ENCODE measurements at places on chromosomes 11 and 22. TPM values are rescaled to one million over a fixed set of nuclear protein-coding genes. Genes with fewer than 3 reads are reported as not detected.

Gene MYO7A
- polyA plus RNA-seq = 2.9 TPM

Gene DNAJC4
- 79.3 TPM for polyA plus RNA-seq

Gene TRIM51
- polyA plus RNA-seq = not detected

Gene PISD
- polyA plus RNA-seq = 36.8 TPM

- no peak for DNase-seq
Measured at GRCh38 chr22:26443901-26444690, 15.0 kb downstream of the ASPHD2 start.

GRCh38 chr11:100857236-100858005, 170.3 kb downstream of the ARHGAP42 start:
- DNase-seq = no peak

GRCh38 chr22:47307326-47307725, 544.9 kb downstream of the TBC1D22A start:
- no peak for DNase-seq

DNA sequence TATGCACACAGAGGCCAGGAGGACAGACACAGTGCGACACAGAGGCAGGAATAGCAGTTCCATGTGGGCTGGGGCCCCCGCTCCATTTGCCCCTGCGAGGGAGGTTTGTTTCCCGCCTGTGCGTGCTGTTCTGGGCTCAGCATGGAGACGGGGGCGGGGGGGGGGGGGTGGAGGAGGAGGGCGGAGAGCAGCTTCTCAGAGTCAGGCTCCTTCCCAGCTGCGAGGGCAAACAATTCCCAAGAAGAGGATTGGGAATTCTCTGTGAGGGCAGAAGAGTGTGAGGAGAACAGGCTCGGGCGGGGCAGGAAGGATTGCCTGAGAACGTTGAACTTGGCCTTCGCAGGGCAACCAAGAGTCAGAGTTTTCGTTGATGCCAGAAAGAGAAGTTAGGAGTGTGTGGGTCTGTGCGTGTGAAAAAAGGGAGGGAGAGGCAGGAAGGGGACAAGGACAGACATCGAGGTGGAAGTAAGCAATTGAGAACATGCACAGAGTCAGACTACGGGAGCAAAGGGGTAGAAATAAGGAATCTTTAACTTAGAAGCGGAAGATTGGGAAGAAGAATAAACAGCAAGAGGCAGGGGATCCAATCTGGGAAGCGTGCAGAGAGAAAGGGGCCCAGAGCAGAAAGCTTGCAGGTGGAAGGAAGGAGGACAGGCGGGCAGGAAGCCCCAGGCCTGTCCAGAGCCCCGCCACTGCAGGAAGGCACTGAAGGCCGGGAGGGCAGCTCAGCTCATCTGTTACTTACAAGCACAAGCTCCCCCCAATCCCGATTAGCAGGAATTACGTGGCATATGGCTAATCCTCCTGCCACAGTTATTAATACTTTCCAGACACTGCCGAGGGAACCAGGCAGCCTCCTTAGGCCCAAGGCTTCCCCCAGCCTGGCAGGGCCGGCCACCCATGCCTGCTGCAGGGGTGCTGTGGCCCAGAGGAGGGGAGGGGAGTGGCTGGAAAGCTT, 15.6 kb upstream of the JAM3 start:
- no peak for DNase-seq

DNA sequence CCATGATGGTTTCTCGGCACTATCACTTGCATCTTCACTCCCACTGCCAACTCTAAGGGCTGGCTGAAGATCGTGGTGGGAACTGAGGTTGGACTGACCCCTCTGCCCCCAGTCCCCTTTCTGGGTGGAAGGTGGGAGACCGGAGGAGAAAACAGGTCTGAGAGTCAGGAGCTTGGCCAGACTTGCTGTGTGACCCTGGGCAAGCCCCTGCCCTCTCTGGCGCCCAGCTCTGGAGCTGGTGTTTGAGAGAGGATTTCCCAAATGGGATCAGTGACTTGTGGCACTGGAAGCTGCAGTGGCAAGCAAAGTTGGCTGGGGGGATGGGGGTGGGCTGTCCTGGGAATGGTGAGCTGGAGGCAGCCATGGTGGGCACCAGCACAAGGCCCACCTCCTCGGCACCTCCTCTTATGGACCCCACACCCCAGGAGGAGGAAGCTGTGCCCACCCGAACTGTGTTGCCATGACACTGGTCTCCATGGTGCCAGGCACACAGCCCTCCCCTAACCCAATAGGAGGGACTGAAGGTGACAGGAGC, 6.5 kb upstream of the PDE2A start:
- no peak for DNase-seq

GRCh38 chr11:46332568-46333393, 14.5 kb upstream of the DGKZ start:
- DNase-seq = no peak

- DNase-seq = no peak
Measured at GRCh38 chr11:17385926-17386325, 2.5 kb downstream of the KCNJ11 start.

GRCh38 chr11:6646576-6646917, 9.1 kb downstream of the DCHS1 start:
- DNase-seq = peak; percentile 71

DNA sequence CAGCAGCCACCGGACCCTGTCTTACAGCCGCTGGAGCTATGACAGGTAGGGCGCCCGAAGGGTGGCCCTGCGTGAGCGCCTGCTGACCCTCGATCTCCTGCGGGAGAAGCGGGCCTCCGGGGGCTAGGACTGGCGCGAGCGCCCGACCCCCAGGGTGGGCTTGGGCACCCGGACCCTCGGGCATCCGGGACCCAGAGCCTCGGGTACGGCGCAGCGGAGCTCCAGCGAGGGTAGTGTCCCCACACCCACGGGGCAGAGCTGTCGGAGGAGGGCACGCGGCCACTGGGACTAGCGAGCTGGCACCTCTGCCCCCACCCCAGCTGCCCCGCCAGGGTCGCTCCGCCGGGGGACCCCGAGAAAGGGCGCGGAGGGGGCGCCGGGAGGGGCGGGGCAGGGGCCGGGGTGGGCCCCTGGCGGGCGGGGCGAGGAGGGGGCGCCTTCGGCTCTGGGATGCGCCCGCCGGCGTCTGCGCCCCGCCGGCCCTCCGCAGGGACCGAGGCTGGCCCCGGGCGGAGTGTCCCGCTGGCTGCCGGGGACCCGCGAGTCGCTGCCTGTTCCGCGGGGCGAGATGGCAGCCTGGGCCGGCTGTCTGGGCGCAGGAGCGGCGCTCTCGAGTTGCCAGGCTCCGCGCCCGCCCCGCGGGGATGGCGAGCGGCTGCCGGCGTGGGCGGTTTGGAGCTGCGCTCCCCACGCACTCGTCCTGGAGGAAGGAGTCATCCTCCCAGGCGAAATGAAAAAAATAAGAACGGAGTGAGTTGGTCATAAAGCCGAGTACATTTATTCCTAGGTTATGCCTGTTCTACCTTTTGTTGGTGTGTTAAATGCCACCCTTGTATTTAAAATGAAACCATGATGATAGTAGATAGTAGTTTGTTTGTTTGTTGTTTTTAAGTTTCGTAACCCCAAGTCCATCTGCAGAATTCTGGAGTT, 32.4 kb downstream of the EIF3F start:
- DNase-seq = peak; percentile 22

DNA sequence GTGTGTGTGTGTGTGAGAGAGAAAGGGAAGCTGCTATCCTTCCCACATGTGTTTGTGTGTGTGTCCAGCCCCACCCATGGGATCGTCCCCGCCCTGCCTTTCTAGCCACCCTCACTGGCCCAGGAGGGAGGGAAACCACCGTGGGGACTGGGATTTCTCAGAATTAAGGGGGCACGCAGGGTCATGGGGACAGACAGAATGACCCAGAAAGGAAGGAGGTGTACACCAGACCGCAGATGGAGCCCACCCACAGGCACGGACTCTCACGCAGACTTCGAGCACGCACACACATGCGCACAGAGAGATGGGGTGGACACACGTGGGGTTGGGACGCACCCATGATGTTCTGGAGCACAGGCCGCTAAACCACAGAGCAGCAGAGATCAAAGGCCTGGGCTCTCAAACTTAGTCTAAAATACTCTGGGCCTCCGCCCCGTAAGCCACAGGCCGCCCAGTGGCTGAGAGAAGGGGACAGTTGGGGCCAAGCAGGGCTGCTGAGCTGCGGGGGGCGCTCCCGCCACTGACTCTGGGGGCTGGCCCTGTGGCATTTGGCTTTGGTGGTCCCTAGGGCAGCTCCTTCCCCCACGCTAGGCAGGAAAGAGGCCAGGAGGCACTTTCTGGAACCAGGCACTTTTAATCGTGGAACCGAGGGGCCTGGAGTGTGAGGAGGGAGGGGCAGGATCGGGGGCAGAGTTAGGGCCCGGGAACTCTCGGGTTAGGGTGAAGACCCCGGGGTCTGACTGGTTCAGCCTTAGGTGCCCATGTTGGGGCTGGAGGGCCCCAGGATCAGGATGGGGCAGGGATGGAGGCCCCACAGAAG, 1.5 kb downstream of the IFITM5 start:
- DNase-seq = no peak

- DNase-seq = peak; percentile 35
Measured at GRCh38 chr11:75826461-75827230, 11.6 kb downstream of the UVRAG start.

- no peak for DNase-seq
Measured at GRCh38 chr11:131691181-131692041, 321.0 kb downstream of the NTM start.

- no peak for DNase-seq
Measured at GRCh38 chr11:75632450-75632849, 36.4 kb downstream of the MAP6 start.

- no peak for DNase-seq
Measured at GRCh38 chr11:30474151-30474954, 111.8 kb downstream of the MPPED2 start.

- no peak for DNase-seq
Measured at GRCh38 chr11:126229858-126230540, 18.4 kb downstream of the FAM118B start.

DNA sequence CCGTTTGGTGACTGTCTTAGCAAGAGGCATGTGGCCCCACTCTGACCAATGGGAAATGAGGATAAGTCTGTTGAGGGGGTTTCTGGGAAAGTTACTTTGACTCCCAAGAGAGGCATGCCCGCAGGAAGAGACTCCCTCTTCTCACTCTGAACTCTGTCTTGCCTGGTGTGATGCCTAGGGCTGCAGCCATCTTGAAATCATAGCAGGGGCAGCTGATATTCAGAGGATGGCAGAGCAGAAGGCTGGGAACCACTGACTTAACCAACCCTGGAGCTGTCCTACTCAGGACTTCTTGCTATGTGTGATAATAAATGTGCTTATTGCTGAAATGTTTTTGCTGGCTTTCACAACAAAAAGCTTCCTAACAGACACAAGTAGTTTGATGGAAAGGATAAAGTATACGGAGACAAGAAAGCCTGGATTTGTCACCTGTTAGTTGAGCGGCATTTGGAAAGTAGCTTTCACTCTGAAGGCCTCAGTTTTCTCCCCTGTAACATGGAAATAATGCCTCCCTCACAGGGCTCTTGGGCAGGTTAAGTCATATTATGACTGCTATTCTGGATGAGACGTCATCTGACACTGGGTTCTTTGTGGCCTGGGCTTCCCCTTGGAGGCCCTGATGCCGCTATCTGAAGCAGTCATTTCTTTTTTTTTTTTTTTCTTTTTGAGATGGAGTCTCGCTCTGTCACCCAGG, 128.5 kb downstream of the CEP164 start:
- DNase-seq = no peak

GRCh38 chr11:26025676-26026075, 306.3 kb upstream of the ANO3 start:
- DNase-seq = no peak

- no peak for DNase-seq
Measured at GRCh38 chr22:20951932-20952380, 15.1 kb upstream of the AIFM3 start.

- no peak for DNase-seq
Measured at GRCh38 chr11:120399307-120399706, 63.1 kb downstream of the ARHGEF12 start.

GRCh38 chr11:115469361-115469760, 34.9 kb downstream of the CADM1 start:
- DNase-seq = no peak

DNA sequence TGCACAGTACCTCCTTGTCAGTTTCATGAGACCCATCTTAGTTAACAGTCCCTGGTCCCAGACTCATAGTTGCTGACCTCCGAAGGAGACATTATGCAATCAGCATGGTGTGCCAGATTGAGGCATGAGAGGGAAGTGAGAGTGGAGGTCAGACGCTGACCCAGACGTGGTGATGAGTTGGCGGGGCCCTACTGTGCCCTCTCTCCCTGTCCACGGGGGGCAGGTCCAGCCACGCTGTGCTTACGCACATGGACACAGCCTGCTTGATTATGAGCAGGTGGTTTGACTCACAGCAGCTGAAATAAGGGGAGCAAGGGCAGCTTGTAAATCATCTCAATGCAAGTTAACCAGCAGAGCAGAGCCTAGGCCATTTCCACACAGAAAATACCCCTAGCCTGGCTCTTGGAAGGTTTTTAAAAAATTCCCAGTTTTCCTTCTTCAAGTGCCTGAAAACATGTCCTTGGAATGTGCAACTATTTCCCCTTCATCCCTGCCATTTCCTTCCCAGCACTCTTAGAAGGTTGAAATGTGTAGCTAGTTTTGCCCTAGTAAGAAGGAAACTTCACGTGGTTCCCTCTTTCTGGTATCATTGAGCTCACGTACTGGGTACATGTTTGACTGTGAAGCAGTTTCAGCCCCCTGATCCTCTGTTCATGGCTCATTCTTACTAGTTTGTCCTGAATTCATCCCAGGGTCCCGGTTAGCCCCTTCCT, 122.6 kb upstream of the SORL1-AS1 start:
- peak; percentile 57 for DNase-seq

DNA sequence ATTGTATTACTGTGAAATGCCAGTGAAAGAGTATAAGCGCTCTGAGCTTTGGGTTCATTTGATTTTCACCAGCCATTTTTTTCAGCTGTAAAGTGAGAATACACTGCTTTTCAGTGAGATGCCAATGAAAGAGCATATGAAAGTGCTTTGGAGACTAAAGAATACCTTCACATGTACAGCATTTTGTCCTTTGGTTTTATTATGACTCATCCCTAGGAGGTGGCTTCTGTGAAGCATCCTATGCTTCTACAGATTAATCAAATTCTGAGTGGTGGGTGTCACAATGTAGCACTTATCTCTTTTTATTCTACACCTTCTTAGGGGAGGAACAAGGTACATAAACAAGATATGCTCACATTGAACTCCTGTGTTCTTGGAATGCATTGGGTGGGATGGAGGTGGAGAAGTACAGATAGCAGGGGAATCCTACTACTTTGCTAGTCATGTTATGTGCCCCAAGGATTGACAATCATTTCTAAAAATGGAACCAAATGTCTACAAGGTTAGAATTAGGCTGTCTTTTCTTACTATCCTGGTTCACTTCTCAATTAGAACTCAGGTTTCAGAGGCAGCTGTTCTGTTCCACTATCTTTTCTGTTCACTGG, 18.7 kb downstream of the TRIM44 start:
- DNase-seq = no peak

All from renal pelvis (tissue), 12 donors.